ENCODE measurements at places on chromosomes 3 and 15.

GRCh38 chr15:67208396-67208795 lies 46.1 kb downstream of the AAGAB start:
- no peak for DNase-seq
- H3K27ac ChIP-seq: no peak overlapping the region
- H3K36me3 ChIP-seq: peaks cover 4% of the 10 kb centered on the region
- H3K4me3 ChIP-seq: no peak overlapping the region
- H3K4me1 ChIP-seq: peaks cover 5% of the 10 kb centered on the region
- no peaks in the 10 kb centered on the region for H3K27me3 ChIP-seq

GRCh38 chr15:67936258-67936657 lies 96.4 kb upstream of the RNU6-1 start:
- DNase-seq: no peak
- H3K4me3 ChIP-seq: no peak overlapping the region
- no peaks in the 10 kb centered on the region for H3K4me1 ChIP-seq
- no peaks in the 10 kb centered on the region for H3K36me3 ChIP-seq

- H3K27me3 ChIP-seq: no peaks in the 10 kb centered on the region
- no peaks in the 10 kb centered on the region for H3K4me1 ChIP-seq
- H3K27ac ChIP-seq: no peak overlapping the region
- no peak for DNase-seq
- H3K36me3 ChIP-seq: no peaks in the 10 kb centered on the region
- H3K4me3 ChIP-seq: no peak overlapping the region
These were observed 243.1 kb downstream of the MECOM start for GRCh38 chr3:169420429-169420828.

DNA sequence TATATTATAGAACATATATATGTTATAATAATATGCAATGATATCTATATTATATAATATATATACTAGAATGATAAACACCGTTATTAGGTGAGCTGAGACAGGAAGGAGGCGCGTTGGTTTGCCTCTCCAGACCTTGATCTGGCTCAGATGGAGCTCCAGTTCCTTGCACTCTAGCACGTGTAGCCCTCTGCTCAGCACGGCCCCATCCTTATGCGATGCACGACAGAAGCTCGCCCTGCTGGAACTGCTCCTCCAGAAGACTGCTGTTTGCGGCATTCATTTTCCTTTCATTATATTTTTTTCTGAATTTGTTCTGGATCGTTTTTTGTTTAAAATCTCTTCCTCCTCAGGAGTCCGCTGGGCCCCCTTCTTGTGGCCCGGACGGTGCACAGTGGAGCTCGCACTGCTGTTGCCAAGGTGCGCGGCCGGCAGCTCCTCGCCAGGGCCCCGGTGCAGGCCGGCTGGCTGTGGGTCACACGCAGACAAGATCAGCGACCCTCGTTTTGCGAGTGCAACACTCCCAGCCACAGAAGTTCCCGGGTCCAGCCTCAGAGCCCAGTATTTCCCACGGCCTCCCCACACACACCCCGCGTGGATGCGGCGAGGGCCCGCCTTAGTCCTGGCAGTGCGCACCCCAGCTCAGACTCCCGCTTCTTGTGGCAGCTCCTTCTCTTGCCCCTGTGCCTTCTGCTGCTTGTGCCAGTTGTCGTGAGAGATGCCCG lies 112.2 kb downstream of the CHL1 start:
- no peaks in the 10 kb centered on the region for H3K36me3 ChIP-seq
- no peak overlapping the region for H3K27ac ChIP-seq
- no peak overlapping the region for H3K4me3 ChIP-seq
- no peaks in the 10 kb centered on the region for H3K4me1 ChIP-seq
- peaks cover 6% of the 10 kb centered on the region for H3K27me3 ChIP-seq
- DNase-seq: no peak

- peaks cover 29% of the 10 kb centered on the region for H3K36me3 ChIP-seq
- no peak for DNase-seq
- H3K4me1 ChIP-seq: no peaks in the 10 kb centered on the region
- no peak overlapping the region for H3K4me3 ChIP-seq
- no peak overlapping the region for H3K27ac ChIP-seq
These were observed 31.2 kb downstream of the SATB1 start for GRCh38 chr3:18393906-18394305.

DNA sequence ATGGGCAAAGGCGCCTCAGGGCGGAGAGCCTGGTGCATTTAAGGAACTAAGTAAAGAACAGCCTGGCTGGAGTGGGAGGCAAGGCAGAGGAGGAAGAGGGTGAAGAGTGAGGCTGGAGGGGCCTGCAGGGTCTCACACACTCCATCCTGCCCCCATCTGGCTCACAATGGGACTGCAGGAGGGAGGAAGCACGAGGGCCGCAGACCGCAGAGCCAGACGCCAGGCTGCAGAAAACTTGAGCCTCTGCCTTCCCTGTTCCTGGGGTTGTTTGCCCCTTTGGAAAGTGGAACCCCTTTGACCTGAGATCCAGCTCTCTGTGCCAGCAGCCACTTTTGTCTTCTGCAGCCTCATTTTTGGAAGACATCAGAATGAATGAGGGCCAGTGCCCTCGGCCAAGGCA lies 138.0 kb downstream of the SRGAP3 start:
- no peaks in the 10 kb centered on the region for H3K36me3 ChIP-seq
- no peaks in the 10 kb centered on the region for H3K27me3 ChIP-seq
- no peak overlapping the region for H3K4me3 ChIP-seq
- DNase-seq: no peak

DNA sequence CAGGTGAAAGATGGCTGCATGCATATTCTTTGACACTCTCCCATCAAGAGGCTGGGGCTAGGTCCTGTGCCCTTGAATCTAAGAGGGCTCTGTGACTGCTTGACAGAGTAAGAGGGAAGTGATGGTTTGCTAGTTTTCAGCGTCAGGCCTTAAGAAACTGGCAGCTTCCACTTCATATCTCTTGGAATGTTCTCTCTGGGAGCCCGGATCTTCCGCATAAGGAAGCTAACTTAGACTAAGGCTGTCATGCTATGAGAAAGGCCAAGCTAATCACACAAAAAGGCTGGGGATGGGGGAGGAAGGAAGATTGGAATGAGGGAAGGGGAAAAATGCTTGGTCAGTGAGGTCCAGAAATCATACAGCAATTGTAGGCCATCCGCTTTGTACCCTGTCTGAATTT lies 50.0 kb downstream of the MB21D2 start:
- no peak for DNase-seq
- peaks cover 32% of the 10 kb centered on the region for H3K4me1 ChIP-seq
- peak overlapping the region; percentile 30 for H3K27ac ChIP-seq
- H3K36me3 ChIP-seq: no peaks in the 10 kb centered on the region
- no peaks in the 10 kb centered on the region for H3K27me3 ChIP-seq
- no peak overlapping the region for H3K4me3 ChIP-seq

- no peak for DNase-seq
- peaks cover 20% of the 10 kb centered on the region for H3K4me1 ChIP-seq
- H3K27ac ChIP-seq: peak overlapping the region; percentile 51
- H3K36me3 ChIP-seq: peaks cover 88% of the 10 kb centered on the region
- H3K27me3 ChIP-seq: no peaks in the 10 kb centered on the region
These were observed 39.6 kb downstream of the MLH1 start for GRCh38 chr3:37032961-37033360.

DNA sequence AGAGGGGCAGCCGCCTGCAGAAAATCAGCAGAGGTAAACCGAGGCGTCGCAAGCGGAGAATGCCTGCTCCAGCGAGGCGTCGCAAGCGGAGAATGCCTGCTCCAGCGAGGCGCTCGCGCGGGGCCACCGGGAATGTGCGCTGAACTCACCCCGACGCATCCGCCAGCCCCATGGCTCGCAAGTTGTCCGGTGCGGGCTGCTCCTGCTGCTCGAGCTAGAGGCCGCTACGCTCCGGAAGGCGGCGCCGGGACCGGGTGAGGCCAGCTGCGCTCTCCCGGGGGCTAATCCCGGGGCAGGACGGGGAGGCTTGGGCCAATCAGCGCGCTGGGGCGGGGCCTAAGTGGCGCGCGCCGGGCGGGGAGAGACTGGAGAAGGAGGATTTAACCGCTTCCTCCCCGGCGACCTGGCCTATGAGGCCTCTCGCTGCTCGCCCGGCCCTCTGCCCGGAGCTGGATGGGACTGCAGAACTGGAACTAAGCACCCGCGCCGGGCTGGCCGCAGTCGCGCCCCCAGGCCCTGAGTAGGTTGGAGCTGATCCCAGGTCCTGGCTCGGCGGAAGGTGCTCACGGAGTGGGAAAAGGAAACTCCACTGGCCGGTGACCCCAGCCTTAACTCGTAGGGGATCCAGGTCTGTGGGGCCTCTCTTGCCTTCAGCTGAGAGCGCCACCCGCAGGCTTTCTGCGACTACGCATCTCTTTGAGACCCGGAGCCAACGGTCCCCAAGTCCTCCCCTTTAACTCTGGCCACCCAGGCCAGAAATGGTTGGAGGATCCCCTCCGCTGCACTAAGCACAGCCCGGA lies at the start of gene SLC26A6:
SLC26A6 (minus strand) TSS at position 240 of the 800 bp plus-strand sequence; CDS start at position 172, 68 bp downstream.
- H3K4me3 ChIP-seq: peak within 1 kb of the TSS; percentile 93
- peaks cover 22% of the 10 kb centered on the region for H3K4me1 ChIP-seq
- DNase-seq: peak; percentile 98
- H3K36me3 ChIP-seq: no peaks in the 10 kb centered on the region
- H3K27ac ChIP-seq: peak within 1 kb of the TSS; percentile 84
